ENCODE measurements at places on chromosomes 1 and 21.

GRCh38 chr1:941588-942383 is 17.3 kb downstream of the NOC2L start:
- no peak for DNase-seq

DNA sequence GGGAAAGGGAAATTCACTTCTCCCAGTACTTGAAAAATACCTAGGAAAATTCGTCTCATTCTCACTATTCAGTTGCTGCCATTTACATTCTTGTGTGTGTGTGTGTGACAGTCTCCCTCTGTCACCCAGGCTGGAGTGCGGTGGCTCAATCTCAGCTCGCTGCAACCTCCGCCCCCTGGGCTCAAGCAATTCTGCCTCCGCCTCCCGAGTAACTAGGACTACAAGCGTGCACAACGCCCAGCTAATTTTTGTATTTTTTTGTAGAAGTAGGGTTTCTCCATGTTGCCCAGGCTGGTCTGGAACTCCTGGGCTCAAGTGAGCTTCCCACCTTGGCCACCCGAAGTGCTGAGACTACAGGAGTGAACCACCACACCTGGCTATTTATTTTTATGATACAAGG is 1.2 kb downstream of the SNAPIN start:
- DNase-seq = no peak

- no peak for DNase-seq
Observed at GRCh38 chr21:32547018-32547417, 38.3 kb downstream of the TCP10L start.

DNA sequence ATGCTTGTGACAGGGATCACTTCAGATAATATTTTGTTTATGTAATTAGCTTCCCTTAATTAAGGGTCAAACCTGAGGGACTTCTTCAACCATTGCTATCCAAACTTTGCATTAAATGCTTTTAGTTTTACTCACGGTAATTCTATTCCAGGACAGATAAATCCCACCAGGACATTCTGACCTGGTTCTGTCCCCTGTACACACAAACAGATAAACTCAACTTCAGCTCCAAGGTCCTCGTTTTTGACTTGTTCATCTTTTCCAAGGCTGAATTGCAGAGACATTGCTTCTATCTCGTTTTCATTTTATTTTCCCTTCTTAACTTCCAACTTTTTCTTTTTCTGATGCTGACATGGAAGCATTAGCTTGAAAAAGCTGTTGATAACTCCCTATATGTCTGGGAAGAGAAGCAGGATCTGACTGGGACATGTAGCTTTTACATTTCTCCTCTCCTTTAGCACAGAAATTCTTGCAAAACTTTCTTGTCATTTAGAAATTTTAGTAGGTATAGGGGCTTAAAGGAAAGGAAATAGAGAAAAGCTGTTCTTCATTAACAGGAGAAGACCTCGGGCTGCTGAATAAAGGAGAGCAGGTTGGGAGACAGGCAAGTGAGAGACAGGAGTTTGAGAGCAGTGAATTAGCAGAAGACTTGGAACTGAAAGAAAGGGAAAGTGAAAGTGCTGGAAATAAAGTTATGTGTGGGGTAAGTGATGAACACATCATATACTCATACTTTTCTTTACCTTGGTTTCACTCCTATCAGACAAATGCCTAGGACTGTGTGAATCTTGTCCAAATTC is 231.7 kb upstream of the B3GALT2 start:
- no peak for DNase-seq

GRCh38 chr1:25890239-25891034 is 14.9 kb upstream of the PAQR7 start:
- no peak for DNase-seq

DNA sequence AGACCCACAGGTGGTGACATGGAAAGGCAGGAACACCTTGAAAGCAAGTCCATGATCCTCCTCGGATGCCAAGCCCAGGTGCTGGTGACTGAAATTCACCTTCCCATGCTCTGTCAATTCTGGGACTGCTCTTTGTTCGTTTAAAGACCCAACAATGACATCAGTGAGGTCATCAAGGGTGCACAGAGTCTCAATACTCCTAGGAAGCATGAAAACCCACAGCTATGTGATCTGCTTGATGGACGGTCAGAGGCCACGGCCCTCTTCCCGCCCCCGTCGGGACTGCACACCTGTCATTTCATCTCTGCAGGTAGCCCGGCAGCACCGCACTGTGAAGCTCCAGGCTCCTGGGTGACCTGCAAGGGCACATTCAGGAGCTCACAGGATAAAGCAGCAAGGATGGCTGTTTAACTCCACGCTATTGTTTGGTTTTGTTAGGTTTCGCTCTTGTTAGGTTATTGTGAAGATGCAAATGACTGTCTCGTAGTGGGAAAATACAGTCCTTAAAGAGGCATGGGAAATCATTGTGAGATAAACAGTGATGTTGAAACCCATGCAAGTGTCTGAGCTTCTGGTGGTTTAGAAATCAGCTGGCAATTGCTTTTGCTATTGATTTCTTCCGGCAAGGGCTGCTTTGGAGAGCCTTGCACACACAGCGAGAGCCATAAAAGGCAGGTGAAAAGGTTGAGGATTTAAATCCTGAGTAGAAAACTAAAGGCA is 124.8 kb upstream of the AJAP1 start:
- DNase-seq = no peak

DNA sequence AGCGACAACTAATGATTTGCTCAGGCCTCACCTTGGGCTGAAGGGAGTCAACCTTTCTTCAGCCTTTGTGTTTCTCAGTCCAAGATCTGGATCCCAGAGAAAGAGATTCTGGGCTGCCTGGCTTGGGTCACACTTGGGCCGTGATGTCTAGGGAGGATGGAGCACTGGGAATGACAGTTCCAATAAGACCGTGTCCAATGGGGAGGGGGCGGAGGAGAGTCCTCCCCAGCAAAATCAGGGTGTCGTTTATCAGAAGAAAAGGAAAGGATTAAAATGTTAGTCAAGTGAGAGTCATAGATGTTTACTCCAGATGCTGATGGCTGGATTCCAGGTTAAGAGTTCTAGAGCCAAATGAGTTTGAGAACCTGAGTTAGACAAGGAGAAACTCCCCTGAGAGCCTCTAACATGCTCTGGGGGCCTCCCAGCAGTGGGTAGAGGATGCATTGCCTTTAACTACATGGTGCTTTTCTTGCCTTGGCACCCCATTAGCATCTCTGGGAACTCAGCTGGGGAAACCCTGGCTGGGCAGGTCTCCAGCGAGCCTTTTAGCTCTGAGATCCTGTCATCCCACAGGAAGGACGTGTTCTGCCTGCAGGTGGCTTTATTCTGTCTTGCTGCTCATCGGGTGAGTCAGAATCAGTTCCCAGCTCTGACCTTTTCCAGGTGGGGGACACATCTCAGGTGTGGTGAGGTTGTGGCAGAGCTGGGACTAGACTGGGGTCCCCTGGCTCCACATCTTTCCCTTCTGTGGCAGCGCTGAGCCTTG is 22.2 kb downstream of the NIPAL3 start:
- no peak for DNase-seq

DNA sequence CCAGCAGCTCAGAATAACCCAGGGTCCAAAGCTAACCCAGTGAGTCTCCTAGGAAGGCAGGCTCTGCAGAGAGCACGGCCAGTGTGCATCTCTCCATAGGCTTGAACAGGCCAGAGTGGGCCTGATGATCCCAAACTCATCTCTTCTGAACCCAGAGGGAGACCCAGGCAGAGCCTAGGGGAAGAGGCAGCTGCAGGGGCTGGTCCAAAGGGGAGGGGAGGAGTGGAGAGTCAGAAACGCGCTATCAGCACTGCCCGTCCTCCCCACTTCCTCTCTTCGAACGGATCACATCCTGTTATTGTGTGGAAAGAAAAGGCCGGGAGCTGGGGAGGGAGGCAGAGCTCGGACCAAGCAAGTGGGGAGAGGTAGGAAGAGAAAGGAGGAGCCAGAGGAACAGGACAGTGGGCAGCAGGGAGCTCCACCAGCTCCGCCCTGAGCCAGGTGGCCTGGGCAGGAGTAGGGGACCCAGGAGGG is 20.2 kb downstream of the TAL1 start:
- DNase-seq = no peak

GRCh38 chr1:58710190-58711085 is 10.6 kb upstream of the MYSM1 start:
- no peak for DNase-seq

DNA sequence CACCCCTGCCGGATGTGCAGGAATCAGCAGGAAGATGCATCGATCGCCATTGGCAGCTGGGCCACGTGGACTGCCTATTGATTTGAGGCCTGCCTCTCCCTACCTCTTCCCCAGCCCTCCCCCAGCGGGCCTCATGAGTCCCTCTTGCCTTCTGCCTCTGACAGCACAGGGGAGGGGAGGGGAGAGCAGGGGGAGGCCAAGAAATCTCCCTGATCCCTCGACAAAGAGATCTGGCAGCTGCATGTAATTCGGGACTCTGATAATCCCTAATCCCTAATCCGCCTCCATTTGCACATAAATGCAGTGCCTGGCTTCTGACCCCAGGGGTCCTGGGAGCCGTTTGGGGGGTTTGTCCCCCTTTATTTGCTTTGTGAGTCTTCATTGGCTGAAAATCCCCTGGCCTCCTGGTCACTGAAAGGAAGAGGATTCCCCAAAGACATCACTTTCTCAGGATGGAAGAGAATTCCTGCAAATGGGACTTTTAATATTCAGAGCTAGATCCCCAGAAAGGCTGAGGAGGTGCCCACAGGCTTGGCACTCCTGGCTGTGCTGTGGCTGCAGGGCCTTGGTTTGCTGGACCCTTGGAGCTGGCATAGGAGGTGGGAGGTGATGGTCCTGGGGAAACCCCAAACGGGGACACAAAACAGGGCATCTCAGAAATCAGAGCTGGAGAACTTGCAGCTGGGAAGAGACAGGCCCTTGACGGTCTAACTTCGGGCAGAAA is 239.4 kb upstream of the POU3F1 start:
- no peak for DNase-seq
